ENCODE measurements at places on chromosomes 1 and 21. TPM values are rescaled to one million over a fixed set of nuclear protein-coding genes. Genes with fewer than 3 reads are reported as not detected.

The HCRTR1 gene
- total RNA-seq = not detected

The KRTAP7-1 gene
- total RNA-seq = not detected

The KCND3 gene
- total RNA-seq = not detected

The ADCY10 gene
- not detected for total RNA-seq

The WNT9A gene
- 36.6 TPM for total RNA-seq
